Aorta (tissue), 5 donors: ENCODE measurements at places on chromosomes 1 and 21. TPM values are rescaled to one million over a fixed set of nuclear protein-coding genes. Genes with fewer than 3 reads are reported as not detected.

Gene TNNI3K
- 4.2 TPM for total RNA-seq

DNA sequence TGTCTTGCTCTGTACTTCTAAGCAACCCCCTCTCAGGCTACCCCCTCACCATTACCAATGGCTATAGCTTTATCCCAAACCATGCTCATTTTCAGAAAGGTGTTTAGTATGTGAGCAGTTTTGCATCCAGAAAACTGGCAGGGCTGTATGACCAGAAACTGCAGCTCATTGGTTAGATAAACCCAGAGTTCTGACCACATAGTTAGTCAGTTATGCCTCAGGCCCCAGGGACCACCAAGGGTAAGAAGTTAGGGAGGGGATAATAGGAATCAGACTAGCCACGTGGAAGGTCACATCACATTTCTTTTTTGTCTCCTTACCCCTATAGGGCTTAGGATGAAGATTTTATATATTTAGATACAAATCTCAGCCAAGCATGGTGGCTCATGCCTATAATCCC lies 1.2 kb downstream of the ITGA10 start:
- peak overlapping the region; percentile 76 for H3K4me3 ChIP-seq
- DNase-seq = no peak
- H3K4me1 ChIP-seq = no peaks in the 10 kb centered on the region
- H3K27ac ChIP-seq = peak overlapping the region; percentile 79
- no peaks in the 10 kb centered on the region for H3K27me3 ChIP-seq
- no peaks in the 10 kb centered on the region for H3K36me3 ChIP-seq

- no peak overlapping the region for H3K4me3 ChIP-seq
- H3K27me3 ChIP-seq = no peaks in the 10 kb centered on the region
- peaks cover 4% of the 10 kb centered on the region for H3K4me1 ChIP-seq
Observed at GRCh38 chr1:44045064-44045463, 13.8 kb upstream of the SLC6A9 start.

Gene SUSD4
- total RNA-seq = 0.52 TPM

DNA sequence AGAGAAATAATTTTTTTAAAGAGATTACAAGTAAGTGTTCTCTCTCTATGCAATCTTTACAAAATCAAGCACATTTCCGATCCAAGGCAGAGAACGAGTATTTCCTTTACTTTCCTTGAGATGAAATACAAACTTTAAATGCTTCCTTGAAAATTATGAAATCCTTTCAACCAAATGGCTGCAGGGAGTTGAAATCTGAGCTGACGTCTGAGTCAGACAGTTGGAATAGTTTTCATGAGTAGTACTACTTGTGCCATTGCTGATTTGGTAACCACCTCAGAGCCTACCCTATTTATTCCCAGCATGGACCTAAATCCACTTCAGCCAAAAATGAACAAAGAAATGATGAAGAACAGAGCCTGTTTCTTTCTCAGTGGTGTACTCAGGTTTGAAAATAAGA lies 183.6 kb downstream of the GIPC2 start:
- DNase-seq = no peak
- no peaks in the 10 kb centered on the region for H3K4me1 ChIP-seq
- no peak overlapping the region for H3K4me3 ChIP-seq
- no peak overlapping the region for H3K27ac ChIP-seq
- H3K36me3 ChIP-seq = no peaks in the 10 kb centered on the region
- no peaks in the 10 kb centered on the region for H3K27me3 ChIP-seq
